Epithelial cell of esophagus (primary cell): ENCODE measurements at places on chromosomes 12 and 14.
A peak's percentile ranks its signal among the peaks of the same experiment; 100 is the strongest.

DNA sequence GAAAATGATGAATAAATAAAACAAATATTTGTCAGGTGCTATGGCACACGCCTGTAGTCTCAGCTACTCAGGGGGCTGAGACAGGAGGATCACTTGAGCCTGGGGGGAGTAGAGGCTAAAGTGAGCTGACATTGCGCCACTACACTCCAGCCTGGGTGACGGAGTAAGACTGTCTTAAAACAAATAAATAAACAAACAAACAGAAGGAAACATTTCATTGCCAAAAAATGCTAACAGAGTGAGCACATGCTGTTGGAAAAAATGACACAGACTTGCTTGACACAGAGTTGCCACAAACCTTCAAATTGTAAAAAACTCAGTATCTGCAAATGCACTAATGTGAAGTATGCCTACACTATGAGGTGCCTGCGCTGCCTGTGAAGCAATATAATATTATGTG lies 50.8 kb upstream of the AP4S1 start:
- peak; percentile 24 for DNase-seq

DNA sequence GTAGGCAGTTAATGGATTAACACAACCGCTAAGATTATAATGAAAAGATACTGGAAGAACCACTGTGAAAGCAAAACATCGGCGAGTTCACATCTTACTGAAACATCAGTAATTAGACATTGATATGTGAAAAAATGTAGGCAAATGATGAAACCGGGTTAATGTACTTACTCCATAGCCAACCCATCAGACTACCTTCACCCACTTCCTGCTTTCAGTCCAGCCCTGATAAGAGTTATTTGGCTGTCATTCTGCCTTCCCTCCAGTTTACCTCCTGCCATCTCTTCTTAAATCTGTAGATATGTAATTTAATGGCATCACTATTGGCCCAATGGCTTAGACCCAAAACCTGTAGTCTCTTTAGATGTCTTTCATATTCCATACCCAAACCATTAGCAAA lies 46.0 kb upstream of the LGR5 start:
- no peak for DNase-seq

DNA sequence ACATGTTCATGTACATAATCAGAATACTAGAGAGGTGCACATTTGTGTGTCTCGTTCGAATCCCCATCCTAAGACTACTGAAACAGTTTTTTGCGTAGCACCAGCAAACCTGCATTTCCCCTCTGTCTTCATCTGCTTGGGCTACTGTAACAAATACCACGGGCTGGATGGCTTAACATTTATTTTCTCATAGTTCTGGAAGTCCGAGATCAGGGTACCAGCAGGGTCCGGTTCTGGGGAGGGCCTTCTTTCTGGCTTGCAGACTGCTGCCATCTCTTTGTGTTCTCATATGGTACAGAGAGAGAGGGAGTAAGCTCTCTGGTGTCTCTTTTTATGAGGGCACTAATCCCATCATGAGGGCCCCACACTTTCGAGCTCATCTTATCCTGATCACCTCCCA lies 30.6 kb downstream of the KLC1 start:
- no peak for DNase-seq

DNA sequence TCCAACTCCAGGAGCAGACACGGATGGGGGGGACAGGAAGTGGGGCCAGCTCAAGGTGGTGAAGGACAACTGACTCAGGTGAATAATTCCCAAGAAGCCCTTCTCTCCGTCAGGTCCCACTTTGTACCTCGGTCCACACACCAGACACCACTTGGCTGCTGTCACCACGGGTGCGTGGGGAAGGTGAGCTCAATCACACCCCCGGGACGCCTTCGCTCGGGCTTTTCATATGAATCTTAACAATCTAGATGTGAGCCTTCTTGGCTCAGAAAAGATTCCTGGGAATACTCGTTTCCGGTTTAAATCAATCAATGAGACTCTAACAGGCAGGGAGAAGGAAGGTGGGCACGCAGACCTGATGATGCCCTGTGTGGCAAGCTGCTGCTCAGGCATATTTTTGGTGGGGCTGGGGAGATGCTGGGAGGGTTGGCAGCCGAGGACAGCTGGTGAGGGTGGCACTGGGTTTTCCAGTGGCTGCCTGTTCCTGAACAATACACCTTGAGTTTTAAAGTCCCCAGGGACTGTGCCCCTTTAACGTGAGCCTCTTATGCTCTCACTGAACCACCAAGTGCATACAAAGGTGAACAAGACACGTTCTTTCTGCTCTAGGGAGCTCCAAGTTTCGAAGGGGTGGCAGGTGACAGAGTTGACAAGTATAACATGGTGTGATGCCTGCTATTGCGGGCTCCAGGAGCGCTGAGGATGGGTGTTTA lies 5.1 kb downstream of the TESC start:
- no peak for DNase-seq

GRCh38 chr14:93825235-93825553 lies 36.9 kb upstream of the PRIMA1 start:
- no peak for DNase-seq

GRCh38 chr14:54175298-54175942 lies 218.8 kb upstream of the BMP4 start:
- peak; percentile 77 for DNase-seq

GRCh38 chr14:61462566-61463193 lies 141.3 kb downstream of the PRKCH start:
- peak; percentile 77 for DNase-seq

DNA sequence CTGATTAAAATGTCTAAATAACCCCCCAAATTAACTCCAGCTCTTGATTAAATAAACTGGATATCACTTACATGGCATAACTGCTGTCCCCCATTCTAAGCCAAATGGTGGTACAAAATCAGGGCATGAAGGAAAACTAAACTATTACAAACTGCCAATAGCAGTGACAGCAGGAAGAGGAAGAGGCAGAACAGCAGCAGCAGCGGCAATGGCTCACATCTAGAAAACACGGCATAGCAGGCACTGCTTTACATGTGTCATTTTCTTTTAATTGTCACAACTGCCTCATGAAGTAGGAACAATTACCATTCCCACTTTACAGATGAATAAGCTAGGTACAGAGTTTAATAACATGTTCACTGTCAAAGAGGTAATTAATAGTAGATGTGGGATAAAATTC lies 92.0 kb downstream of the EPS8 start:
- no peak for DNase-seq

- DNase-seq: peak; percentile 88
Measured at GRCh38 chr12:120257041-120257821, 8.3 kb downstream of the PXN start.

DNA sequence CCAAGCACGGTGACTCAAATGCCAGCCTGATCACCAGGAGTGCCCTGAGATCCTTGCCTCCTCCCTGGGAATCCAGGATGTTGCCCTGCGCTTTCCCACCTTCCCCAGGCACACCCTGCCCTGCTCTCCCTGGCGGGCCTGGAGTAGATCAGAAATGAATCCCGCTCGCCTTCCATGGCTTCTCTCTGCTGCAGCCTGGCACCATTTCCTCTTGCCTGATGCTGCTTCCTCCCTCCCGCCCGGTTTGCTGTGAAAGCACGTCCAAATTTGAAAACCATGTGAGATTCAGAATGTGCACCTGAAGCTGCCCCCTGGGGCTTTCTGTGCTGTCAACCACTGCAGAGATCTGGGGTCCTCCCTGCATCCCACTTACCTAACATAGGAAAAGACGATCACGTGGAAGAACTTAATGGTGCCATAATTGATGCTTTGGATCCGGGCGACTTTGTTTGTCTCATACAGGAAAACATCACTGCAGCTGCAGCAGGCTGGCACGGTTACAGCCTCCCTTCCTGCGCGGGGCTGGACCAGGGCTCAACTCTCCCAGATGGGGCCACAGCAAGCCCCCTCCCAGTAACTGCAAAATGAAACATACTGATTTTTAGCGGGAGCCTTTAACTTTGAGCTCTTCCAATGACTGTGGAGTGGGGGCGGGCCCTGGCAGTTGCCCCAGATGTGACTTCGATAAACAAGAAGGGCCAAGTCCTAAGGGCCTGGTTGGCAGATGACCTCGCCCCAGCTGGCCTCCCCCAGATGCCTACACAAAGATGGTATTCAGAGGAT lies 24.9 kb upstream of the C12orf76 start:
- no peak for DNase-seq

GRCh38 chr12:14884458-14884878 lies 1.2 kb downstream of the MGP start:
- peak; percentile 68 for DNase-seq

- DNase-seq: peak; percentile 97
Measured at GRCh38 chr14:49633640-49634546, 1.2 kb downstream of the DNAAF2 start.

DNA sequence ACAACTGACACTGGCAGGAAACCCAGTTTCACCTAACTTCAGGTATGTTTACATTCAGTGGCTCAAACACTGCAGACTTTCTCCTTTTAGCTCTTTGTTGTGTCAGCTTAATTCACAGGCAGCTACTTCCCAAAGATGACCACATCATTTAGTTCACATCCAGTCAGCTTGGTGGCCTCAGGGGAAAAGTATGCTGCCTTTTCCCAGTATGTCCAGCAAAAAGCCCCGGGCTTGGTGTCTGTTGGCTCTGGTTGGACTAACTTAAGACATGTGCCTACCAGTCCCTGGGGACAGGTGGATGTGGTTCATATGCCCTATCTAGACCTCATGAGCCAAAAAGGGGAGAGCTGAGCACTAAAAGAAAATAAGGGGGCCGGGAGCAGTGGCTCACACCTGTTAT lies 56.4 kb downstream of the GOLGA5 start:
- DNase-seq: peak; percentile 36

GRCh38 chr12:105332925-105333324 lies 2.4 kb downstream of the C12orf75 start:
- DNase-seq: no peak

- no peak for DNase-seq
Measured at GRCh38 chr12:76445462-76445861, 97.2 kb upstream of the BBS10 start.

- DNase-seq: no peak
Measured at GRCh38 chr12:55816881-55817344, 611 bp downstream of the SARNP start.
